ENCODE measurements at places on chromosomes 1 and 21. TPM values are rescaled to one million over a fixed set of nuclear protein-coding genes. Genes with fewer than 3 reads are reported as not detected.

Gene FAM72D
- 34.7 TPM for total RNA-seq

GRCh38 chr1:237386362-237387143 lies 344.6 kb downstream of the RYR2 start:
- no peak for DNase-seq

- peak; percentile 78 for DNase-seq
Observed at GRCh38 chr1:110106013-110106941, 6.0 kb upstream of the UBL4B start.

Gene NUAK2
- total RNA-seq = 12.2 TPM

DNA sequence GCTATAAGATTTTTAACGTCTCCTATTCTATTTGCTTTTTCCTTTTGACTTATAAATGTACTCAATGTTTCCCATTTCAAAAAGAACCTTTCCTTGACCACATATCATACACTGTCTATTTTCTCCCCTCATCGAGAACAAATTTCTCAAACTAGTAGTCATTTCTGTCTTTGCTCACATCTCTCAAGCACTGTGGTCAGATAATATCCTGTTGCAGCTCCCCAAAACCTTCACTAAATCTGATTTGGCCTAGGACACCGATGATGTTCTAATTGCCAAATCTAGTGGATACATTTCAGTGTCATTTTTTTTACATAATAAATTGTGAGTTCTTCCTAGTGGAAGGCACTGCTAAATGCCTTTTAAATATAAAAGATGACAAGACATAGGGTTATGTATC lies 19.4 kb downstream of the CXADR start:
- DNase-seq = no peak

DNA sequence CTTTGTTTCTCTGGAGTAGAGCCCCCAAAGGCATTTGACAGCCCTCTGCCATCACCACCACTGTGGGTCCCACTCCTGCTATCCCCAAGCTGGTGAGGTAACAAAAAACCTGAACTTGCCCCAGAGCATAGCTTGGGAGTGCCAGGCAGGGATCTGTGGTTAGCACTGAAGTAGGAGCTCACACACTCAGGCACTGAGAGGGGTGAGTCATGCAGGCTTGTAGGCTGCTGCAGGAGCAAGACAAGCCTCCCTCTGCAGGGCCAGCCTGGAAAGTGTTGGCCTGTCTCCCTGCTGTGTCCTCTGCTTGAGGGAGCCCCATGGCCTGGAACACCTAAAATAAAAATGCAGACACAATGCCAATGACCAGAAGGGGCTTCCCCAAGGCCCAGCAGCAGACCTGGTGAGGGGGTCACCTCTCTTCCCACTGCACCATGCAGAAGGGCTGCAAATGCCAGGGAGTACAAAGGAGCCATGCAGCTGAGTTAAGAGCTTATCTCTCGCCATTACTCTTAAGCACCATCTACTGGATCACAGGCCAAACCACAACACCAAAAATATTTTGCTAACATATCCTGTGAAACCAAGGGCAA lies 108.9 kb upstream of the POGK start:
- no peak for DNase-seq

GRCh38 chr1:215777370-215777925 lies 210.3 kb downstream of the KCTD3 start:
- DNase-seq = no peak

DNA sequence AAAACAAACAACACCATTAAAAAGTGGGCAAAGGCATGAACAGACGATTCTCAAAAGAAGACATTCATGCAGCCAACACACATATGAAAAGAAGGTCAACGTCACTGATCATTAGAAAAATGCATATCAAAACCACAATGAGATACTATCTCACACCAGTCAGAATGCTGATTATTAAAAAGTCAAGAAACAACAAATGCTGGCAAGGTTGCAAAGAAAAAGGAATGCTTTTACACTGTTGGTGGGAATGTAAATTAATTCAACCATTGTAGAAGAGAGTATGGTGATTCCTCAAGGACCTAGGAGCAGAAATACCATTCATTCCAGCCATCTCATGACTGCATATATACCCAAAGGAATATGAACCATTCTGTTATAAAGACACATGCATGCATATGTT lies 419.6 kb downstream of the NEGR1 start:
- DNase-seq = no peak

- DNase-seq = no peak
Observed at GRCh38 chr1:173508541-173508940, 31.4 kb downstream of the PRDX6 start.

DNA sequence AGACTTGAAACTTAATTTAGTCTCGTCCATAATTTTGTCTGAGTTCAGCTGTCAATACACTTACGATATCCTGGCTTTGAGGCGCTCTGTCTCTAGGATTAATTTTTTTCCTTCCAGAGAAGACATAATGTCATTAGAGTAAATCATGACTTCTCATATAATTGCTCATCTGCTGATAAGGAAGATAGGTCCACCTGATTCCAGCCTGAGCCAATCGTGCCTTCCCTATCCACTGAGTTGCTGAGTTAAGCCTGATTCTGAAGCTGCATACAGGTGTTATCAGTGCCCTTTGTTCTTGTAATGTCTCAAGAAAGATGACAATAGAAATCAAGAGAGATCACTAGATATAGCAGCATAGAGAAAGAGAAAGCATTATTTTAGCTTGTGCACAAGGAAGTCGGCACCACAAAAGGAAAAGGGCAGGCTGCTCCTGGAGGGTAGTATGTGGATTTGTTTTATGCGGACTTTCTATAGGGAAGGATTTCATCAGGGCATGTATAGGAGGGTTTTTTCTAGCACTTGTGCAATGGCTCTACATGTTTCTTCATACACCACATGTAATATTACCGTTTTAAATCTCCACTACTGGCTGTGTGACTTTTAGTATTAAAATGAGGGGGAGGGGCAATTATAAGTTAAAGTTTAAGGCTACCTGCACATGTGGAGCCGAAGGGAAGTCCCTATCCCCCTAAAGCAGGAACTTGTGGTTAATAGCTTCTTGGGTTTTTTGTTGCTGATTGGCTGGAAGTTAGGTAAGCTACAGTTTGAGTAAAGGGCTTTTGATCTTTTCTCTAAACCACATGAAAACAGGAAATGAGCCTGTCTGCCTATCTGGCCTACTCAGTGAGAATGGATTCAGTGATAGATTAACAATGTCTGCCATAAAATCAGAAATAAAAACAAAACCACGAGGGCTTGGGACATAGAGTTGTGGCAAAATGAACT lies 133.4 kb downstream of the PLPPR5 start:
- DNase-seq = peak; percentile 60

- DNase-seq = no peak
Observed at GRCh38 chr1:14476170-14476955, 122.1 kb upstream of the KAZN start.

Gene PGLYRP4
- not detected for total RNA-seq

GRCh38 chr1:11538886-11539285 lies 59.9 kb downstream of the DISP3 start:
- DNase-seq = no peak

DNA sequence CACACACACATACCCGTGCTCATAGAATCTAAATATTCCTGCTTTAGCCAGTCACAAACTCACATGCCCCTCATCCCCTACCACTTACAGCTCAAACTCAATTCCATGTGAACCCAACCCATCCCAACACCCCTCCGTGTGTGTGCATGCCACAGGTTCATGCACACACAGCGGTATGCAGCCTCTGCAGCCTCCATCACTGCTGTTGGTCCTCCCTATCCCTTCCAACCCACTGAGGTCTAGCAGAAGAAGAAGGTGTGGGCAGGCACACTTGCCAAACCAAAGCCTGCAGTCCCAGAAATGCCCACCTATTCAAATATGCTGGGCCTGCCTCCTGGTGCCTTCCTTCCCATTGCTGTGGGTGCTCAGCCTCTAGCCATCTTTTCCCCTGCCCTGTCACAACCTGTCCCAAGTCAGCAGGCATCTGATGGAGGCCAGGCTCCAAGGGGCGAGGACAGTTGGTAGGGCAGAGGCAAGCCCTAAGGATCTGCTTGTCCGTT lies 26.2 kb downstream of the SLC2A1 start:
- DNase-seq = no peak

DNA sequence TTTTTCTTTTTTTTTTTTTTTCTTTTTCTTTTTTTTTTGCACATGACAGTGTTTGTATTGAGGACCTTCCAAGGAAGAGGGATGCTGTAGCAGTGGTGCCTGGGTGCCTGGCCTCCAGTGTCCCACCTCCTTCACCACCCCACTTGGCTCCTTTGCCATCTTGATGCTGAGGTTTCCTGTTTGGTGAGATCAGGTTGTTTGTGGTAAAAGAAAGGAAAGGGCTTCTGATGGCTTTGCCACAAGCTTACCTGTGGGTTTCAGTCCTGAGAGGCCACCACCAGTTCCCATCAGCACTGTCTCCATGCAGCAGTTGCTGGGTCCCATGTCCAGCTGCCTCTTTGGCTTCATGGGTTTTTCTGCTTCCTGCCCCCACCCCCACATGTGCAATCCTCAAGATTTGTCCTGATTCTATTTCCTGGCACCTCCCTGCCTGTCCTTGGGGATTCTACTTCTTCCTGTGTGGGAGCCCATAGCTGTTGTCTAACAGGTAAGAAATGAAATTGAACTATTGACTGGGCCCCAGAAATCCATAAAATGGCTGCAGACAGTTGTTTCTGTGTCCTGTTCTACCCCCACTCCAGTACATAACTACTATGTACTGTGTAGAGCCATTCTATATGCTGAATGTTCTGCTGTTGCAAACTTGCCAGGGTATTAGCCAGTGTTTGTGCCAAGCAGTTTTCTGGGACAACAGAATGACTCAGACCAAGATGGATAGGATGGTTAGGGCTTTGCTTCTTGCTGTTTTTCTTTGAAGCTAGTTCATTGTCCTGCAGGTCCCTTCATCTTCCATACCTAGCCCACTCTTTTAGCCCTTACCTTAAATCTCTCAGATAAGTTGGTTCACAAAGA lies 4.2 kb upstream of the CCDC28B start:
- no peak for DNase-seq

- no peak for DNase-seq
Observed at GRCh38 chr1:13948888-13949391, 249.0 kb downstream of the PRDM2 start.

DNA sequence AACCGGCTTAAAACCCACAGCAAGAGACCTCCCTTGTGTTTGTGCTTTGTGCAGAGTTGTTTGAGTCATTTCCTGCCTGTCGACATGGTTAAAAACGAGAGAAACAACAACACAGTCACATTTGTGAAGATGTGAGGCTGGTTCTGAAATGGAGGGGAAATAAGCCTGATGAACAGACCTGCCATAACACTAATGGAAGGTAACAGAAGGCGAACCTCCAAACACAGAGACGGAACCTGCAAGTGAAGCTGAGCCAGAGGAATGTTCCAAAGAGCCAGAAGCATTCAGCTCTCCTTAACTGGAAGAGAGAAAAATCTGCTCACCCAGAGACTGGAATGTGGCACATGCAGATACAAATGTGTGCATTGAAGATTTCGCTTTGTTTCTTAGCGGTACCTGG lies 53.2 kb upstream of the RAVER2 start:
- peak; percentile 8 for DNase-seq

Gene TCP10L
- total RNA-seq = 0.50 TPM

Measured in activated naive CD4-positive, alpha-beta T cell treated with anti-CD3 and anti-CD28 coated beads for 36 hours (primary cell).